ENCODE measurements at places on chromosomes 3 and 15.

DNA sequence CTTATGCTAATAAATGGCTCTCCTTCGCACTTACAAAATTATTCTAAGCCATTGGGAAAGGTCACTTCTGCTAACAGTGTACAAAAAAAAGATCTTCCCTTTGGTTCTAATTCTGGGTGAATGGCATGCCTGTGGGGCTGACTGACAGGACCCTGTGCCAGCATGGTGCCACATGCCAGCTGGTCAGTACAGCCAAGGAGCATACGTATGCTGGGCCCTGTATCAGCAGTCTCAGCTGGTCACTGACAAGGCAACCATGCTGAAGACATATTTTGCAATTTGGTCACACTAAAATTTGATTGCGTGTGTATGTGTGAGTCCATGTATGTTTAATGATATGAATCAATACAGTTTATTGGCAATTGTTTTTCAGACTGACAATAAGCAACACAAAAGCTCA lies 246.1 kb downstream of the TBL1XR1 start:
- DNase-seq: no peak

- DNase-seq: no peak
These were observed 53.1 kb downstream of the SPSB4 start for GRCh38 chr3:141104151-141104821.

DNA sequence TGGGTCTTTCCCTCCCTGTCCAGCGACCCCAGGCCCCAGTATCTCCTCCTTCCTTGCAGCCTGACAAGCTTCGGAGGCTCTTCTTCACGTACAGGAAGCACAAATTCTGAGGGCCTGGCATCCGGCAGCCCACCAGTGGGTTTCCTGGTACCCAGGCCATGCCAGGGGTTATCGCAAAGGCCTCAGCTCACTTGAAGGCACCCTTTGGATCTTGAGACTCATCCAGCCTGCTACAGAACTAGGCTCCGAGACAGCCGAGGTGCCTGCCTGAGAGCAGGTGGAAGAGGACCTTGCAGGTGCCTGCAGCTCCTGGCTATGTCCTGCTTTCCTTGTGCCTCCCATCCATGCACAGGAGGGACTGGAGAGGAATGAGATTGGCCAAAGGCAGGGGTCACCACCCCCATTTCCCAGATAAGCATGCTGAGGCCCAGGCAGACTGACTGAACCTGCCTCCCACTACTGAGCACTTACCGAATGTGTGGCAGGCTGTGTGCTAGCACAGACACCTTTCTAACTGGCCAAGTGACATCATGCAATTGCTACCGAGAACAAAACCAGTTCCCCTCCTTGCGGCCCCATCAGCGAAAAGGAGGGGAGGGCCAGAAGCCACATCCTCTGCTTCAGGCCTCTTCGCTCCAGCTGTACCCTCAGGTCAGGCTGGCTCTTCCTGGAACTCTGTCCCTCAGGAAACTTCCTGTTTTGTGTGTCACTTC lies 11.2 kb downstream of the SH2D7 start:
- no peak for DNase-seq

GRCh38 chr3:71104121-71104541 lies 479.4 kb downstream of the FOXP1 start:
- no peak for DNase-seq

GRCh38 chr3:97871186-97871585 lies 49.4 kb downstream of the CRYBG3 start:
- DNase-seq: no peak

- DNase-seq: no peak
These were observed 133.4 kb upstream of the ACP3 start for GRCh38 chr3:132183811-132184210.

GRCh38 chr3:185308126-185308754 lies 54.4 kb upstream of the EHHADH start:
- DNase-seq: peak; percentile 48

DNA sequence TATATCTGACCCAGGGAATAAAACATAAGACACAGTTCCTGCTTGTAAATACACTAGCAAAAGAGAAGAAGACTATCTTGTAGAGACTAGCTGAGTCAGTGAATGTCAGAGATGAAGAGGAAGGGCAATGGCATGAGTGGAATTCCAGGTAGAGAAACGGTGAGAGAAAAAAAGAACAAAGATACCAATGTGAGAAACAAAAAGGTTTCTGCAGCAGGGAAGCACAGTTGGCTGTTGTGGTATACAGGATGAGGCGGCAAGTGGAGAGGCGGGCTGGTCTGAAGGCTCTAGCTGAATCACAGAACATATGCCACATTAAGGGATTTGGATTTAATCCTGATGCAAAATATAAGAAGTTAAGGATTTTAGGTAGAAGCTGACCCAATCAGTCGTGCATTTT lies 17.1 kb upstream of the TASOR start:
- no peak for DNase-seq

Measured in A172 (cell line).